CD4-positive, alpha-beta T cell treated with Interleukin-2 at 100 ng/mL for 4 hours (primary cell): ENCODE measurements at places on chromosomes 2 and 18.

DNA sequence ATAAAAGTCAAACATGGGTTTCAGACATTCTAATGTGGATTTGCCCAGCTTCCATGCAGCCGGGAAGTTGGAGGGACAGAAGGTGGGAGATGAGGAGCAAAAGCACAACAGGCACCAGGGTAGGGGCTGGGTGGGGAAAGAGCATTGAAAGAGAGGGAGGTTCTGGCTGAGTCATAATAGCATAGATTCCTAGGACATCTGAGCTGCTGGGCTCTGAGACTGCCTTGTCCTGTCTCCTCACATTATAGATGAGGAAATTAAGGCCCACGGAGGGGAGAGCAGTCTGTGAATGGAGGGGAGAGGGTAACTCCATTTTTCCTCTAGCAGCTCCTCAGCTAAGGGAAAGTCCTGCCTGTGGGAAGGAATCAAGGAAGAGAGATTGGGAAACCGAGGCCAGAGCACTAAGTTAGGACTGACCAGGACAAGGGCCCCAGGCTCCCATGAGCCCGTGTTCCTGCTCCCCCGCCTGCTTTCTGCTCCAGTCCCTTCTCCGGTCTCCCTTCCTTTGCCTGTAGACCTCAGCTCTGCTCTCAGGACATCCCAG is 26.2 kb downstream of the SH2D6 start:
- no peak for DNase-seq

GRCh38 chr2:31066551-31066950 is 71.7 kb downstream of the GALNT14 start:
- DNase-seq, result no peak

DNA sequence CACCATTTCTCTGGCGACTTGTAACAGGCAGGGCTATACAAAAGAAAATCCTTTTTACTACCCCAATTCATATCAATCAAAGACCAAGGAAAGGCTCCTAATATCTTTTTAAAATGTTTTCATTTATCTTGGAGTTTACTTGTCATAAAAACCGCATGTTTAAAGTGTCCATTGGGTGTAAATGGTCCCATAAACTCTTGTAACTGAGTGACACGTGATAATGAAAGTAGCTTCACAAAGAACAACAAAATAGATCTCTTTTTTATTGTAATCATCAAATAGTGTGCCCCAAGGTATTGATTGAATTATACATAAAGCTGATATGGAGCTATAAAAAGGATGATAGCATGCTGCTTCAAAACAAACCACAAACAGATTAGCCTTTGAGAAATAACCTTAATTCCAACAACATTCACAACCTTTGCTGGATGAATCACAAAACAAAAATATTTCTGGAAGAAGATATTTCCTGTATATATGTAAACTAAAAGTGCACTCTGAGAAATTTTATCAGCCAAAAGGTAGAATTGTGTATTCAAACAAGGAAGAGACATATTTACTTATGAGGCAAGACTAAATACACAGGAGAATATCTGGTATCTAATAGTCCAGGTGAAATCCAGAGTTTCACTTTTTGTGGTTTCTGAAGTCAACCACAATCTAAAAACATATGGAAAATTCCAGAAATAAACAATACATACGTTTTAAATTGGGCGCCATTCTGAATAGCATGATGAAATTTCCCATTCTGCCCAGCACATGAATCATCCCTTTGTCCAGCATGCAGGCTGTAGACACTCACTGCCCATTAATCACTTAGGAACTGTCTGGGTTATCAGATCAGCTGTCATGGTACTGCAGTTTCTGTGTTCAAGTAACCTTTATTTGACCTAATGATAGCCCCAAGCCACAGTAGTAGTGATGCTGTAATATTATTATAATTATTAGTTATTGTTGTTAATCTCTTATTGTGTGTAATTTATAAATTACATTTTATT is 237.5 kb downstream of the PIK3C3 start:
- no peak for DNase-seq

GRCh38 chr2:151567006-151567405 is 157.3 kb downstream of the RIF1 start:
- DNase-seq, result no peak

DNA sequence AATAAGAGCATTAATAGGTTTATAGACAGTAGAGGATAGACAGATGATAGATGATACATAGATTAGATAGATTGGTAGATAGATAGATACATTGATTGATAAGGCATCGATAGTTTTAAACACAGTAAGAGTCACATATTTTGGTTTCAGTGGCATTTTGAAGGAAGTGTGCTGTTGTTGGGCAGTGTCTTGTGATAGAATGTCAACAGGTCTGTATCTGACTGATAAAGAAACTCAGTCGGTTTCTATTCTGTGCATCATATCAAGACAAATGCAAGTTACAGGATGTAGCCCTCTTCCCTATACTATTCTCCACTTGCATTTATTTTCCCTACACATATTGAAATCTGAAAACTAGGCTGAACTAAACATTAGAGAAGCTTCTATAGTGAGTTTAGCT is 1229.0 kb upstream of the ZEB2 start:
- DNase-seq, result no peak

DNA sequence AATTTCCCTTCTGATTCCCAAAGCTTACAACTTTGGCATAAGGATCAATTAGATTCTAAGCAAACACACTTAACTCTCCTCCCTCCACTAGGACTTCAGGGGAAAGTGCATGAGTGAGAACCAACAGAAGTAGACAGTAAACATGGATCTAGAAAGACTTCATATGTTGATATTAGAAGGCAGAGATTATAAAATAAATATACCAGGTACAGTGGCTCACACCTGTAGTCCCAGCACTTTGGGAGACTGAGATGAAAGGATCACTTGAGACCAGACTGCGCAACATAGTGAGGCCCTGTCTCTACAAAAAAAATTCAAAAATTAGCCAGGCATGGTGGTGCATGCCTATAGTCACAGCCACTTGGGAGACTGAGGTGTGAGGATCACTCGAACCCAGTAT is 15.9 kb downstream of the NBEAL1 start:
- no peak for DNase-seq
